Left hindlimb (tissue), 1 donor: ENCODE measurements at places on chromosomes 3 and 15.
A peak's percentile ranks its signal among the peaks of the same experiment; 100 is the strongest.

- no peak for DNase-seq
Measured at GRCh38 chr3:44939581-44940036, 36.4 kb downstream of the ZDHHC3 start.

- DNase-seq, result no peak
Measured at GRCh38 chr15:70321172-70321819, 223.6 kb upstream of the TLE3 start.

DNA sequence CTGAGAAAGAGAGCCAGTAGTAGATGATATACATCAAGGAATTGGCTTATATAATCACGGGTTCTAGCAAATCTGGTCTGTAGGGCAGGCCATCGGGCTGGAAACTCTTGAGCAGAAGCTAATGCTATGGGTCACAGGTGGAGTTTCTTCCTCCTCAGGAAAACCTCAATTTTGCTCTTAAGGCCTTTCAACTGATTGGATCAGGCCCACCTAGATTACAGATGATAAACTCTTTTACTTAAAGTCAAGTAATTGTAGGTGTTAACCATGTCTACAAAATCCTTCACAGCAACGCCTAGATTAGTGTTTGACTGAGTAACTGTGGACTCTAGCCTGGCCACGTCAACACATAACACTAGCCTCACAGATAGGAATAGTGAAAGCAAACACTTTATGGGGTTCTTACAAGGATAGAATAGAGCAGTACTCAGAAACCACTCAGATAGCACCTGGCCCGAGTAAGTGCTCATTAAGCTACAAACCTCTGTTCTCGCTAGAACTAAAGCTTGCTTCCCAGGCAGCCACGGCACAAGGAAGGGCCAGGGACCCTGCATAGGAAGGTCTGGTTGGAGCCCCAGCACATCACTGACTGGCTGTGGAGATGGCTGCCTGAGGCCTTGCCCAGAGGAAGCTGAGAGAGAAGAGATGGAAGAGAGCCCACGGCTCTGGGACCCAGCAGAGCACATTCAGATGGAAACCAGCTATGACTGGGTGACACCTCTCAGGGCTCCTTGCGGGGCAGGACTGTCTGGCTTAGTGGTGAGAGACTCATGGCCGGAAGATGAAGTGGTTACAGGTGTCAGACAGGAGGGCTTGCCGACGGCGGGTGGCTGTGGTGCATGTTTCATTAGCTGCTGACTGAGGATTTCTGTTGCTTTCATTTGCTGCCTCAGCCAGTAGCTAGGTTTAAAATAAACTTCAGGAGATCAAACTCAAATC lies 202.5 kb upstream of the TLE3 start:
- DNase-seq, result no peak

DNA sequence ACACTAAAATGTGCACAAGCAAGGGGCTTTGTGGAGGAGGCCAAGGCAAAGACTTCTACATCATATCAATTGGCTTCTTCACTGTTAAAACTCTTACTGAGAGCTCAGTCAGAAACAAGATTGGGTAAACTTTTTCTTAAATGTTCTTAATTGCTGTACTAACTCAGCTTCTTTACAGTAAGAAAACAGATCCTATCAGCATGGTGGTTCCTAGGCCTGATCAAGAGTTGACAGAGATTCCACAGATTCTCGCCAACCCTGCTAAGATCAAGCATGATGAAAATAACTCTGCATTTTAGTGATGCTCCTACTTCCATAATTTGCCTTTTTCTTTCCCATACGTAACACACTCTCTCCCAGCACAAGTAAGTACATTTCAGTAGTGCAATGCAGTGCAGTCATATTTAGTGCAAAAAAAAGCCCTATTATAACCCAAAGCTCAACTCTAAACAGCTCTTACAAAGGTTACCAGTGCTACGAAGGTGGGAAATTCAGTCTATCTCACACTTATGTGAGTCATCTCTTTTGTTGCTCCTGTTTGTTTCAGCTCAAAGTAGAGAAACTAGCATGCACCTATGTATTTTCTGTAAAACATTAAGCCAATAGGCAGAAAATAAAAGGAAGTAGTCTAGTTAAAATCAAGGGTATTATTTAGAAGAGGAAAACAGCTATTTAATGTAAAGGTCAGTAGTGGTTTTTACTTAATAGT lies 29.9 kb downstream of the TIGIT start:
- no peak for DNase-seq

DNA sequence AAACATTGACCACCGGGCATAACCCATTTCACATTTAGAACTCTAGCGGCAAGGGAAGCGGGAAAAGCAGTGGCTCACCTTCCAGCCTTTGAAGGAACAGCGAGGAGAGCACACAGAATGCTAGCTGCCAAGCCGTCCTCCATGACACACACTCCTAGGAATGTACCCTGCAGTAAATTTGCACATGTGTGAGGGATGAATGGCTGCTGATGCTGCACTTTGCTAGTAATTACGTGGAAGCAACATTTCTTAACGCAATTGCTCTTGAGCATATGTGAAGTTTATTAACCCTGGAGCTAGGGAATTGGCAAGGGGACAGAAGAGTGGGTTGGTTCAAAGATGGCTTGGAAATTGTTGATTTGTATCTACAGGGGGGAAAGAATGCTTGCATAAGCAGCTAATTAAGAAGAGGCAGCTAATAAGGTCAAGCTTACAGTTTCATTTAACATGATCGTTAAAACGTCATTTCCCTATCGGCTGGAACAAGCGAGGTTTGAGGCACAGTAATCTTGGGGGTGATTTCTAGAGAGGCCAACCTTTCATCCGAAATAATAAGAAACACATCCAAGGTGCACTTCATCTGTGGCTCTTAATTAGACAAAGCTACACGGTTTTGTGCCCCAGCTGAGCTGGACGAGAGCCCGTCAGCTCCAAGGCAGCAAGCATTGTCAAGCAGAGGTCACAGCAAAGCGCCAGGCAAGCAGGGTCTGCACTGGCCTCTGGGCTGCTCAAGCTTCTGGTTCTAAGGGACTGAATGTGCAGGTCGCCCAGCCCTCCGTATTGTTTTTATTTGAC lies 123.4 kb downstream of the CHSY1 start:
- DNase-seq, result peak; percentile 70

DNA sequence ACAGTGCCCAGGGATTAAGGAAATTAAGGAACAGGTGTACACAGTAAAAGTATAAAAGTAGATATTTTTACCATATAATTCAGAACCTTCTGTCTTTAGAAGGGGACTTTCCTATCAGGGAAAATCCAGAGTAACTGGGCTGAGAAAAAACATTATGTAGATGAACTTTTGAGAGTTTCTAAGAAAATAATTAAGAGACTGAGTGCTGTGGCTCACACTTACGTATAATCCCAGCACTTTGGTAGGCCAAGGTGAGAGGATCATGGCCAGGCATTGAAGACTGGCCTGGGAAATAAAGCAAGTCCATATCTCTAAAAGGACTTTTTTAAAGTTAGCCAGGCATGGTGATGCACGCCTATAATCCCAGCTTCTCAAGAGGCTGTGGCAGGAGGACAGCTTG lies 1021.8 kb downstream of the FHIT start:
- DNase-seq, result no peak

- no peak for DNase-seq
Measured at GRCh38 chr15:58777107-58777506, 6.0 kb downstream of the MINDY2 start.

DNA sequence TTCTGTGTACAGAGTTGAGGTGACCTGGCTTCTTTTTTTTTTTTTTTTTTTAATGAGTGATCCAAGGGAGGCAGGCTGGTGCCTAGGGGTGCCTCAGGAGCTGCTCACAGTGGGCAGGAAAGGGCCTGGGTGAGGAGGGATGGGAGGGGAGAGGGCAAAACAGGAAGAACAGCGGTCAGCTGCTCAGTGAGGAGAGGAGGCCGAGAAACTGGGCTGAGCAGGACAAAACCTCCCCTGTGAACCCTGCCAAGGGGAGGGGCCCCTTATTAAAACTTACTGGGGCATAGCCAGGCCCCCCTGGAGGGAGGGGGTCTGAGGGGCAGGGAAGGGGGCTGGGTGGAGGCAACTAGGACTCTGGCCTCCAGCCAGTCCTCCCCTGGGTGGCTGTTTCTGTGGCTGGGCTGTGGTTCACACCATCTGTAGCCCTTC lies 3.5 kb downstream of the PLEKHO2 start:
- peak; percentile 62 for DNase-seq

DNA sequence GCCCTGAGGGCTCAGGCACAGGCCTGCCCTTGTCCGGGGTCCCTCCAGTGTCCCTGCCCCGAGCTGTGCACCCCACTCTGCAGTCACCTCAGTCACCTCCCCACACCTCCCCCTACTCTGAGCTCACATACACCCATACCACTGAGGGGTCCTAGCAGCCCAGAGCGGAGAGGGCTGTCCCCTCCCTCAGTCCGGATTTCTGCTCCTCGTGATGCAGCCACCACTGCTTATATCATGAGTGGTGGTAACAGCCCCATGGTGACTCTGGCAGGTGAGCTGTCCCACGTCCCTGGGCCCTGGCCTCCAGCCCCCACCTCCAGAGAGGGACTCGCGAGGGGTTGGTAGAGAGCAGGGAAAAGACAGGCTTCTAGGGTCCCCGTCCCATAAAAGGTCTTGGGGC lies 8.0 kb downstream of the CSPG4 start:
- no peak for DNase-seq

DNA sequence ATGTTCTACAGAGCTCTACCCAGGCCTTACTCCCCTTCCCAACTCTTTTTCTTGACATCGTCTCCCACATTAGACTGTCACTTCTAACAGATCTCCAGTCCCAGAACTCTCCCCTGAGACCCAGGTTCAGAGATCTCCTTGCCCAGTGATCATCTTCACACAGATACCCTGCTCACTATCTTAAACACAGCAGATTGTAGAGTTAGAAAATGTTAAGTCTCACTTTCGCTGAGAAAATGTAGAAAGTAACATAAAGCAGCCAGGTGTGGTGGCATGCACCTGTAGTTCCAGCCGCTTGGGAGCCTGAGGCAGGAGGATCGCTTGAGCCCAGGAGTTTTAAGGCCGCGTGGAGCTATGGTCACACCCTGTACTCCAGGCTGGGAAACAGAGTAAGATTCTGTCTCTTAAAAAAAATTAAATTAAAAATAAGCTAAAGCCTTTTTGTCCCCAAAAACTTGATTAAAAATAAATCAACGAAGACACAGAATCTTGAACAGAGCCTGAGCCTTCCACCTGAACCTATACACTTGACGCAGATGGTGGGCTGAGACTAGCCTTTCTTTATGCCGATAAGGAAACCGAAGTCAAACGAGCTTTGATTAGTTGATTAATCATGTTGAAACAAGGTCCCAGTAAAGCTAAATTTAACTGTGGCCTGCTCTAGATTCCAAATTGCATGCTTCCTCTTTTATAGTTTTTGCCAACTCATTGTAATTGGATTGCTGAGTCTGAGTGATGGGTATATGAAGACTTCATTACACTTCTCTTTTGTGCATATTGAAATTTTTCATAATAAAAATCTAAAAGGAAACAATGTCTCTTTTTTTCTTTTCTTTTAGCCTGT lies 31.3 kb upstream of the BLM start:
- no peak for DNase-seq

GRCh38 chr15:33720952-33721351 lies 247.3 kb upstream of the CHRM5 start:
- no peak for DNase-seq

DNA sequence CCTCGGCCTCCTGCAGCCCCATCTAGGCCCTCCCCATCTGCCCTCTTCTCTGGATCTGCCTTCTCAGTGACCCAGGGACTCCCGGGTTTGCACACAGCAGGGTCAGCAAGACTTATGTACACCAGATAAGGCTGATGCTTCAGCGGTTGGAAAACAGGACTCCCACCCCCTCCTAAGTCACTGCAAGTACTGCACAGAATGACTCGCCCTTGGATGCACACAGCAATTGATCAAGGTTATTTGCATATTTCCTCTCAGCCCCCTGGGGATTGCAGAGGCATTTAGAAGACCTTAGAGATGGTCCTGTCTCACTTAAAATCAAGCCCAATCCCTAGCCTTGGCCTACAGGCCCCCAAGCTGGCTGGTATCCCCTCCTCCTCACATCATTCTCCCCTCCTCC lies 8.9 kb downstream of the ACAN start:
- no peak for DNase-seq

- DNase-seq, result no peak
Measured at GRCh38 chr3:69803681-69804270, 64.5 kb downstream of the MITF start.
